ENCODE measurements at places on chromosomes 11 and 22.

DNA sequence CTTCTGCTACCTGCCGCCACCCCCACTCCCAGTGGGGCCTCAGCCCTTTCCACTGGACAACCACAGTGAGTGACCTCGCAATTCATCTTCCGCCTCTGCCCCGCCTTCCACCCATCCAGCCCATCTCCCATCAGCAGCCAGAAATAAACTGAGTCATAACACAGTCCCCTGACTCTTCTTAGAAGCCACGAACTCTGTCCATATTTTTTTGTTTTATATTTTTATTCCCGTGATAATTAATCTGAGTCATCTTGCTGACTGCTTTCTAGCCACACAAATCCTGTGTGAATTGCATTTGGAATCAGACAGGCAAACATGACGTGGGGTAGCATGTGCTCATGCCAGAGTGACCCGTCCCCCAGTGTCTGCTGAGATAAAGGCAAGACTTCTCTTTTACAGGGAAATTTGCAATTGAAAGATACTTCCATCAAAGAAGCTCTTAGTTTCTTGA lies 7.0 kb downstream of the FADD start:
- DNase-seq, result peak; percentile 45

GRCh38 chr11:117676501-117676900 lies 120.5 kb downstream of the DSCAML1 start:
- DNase-seq, result no peak

GRCh38 chr11:131278472-131278871 lies 91.9 kb upstream of the NTM start:
- DNase-seq, result no peak

GRCh38 chr11:102546923-102547471 lies 16.4 kb upstream of the MMP7 start:
- DNase-seq, result peak; percentile 85

- DNase-seq, result no peak
These were observed 126.6 kb downstream of the KCNC1 start for GRCh38 chr11:17861036-17861755.

- no peak for DNase-seq
These were observed 43.7 kb upstream of the ADA2 start for GRCh38 chr22:17262976-17263375.

GRCh38 chr11:61611309-61611708 lies 30.4 kb upstream of the SYT7 start:
- DNase-seq, result no peak

- DNase-seq, result no peak
These were observed 3.9 kb downstream of the CDC45 start for GRCh38 chr22:19483481-19484244.

DNA sequence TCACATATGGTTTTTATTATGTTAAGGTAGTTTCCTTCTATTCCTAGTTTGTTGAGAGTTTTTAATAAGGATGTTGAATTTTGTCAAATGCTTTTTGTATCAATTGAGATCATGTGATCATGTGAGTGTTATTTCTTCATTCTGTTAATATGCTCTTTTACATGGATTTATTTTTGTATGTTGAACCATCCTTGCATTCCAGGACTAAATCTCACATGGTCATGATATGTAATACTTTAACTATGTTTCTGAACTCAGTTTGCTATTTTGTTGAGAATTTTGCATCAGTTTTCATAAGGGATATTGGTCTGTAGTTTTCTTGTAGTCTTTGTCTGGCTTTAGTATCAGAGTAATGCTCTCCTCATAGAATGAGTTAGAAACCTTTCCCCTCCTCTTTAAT lies 43.2 kb downstream of the KCNQ1 start:
- no peak for DNase-seq

GRCh38 chr11:111183706-111184105 lies 61.8 kb upstream of the POU2AF2 start:
- peak; percentile 14 for DNase-seq

DNA sequence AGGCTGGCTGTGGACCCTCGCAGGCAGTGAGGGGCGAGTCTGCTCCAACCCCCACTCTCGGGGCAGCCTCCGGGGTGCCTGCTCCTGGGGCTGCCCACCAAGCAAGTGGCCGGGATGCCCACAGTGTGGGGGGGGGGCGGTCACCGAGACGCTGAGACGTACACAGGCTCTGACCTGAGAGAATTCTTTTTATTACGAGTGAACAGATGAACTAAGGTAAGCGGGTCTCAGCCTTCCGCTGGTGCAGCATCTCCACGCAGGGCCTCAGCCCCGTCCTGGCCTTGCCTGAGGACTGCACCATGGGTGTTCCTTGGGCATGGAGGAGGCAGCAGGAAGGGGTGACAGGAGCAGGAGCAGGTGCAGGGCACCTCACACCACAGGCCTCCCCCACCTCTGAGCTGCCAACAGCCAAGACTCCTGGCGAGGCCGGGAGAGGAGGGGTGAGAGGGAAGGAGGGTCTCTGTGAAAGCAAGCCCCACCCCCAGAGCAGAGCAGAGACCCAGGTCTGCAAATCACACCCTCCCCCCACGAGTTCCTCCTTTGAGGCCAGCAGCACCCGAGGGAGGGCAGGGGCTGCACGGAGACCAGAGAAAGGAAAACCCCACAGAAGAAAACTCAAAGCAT lies 17.2 kb downstream of the MOB2 start:
- DNase-seq, result no peak

DNA sequence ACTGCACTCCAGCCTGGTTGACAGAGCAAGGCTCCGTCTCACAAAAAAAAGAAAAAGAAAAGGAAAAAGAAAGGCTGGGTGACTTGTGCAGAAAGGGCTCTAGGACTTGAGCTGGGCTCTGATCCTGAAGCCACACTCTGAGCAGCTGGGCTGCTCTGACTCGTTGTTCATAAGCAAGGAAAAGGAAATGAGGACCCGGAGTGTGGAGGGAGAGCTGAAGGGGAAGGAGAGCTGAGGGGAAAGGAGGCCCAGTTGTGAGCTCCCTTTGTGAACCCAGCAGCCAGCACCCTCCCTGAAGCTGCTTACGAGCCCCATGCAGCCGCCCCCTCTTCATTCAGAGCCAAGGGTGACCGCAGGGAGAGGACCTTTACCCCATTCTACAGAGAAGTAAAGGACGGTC lies 12.3 kb upstream of the SH3BP1 start:
- DNase-seq, result peak; percentile 35

GRCh38 chr11:64247729-64248531 lies 1.2 kb upstream of the PPP1R14B start:
- DNase-seq, result no peak

GRCh38 chr11:70302419-70302752 lies 31.9 kb downstream of the PPFIA1 start:
- no peak for DNase-seq

DNA sequence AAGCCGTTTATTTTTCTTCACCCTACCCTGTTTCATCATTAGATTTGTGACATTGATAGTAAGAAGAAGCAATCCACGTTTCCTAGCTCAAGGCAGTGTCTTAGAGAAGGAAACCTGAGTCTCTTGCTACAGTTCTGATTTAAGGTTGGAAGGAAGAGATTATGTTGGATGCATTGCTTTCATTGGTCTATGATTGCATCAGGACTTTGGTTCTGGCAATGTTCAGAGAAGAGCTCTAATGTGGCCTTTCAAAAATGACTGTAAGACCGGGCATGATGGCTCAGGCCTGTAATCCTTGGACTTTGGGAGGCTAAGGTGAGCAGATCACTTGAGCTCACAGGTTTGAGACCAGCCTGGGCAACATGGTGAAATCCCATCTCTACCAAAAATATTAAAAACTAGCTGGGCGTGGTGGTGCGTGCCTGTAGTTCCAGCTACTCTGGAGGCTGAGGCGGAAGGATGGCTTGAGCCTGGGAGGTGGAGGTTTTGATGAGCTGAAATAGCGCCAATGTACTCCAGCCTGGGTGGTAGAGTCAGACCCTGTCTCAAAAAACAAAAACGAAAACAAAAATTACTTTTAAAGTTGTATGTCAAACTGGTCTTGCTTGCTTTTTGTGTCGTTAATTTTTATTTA lies 4.1 kb downstream of the NUCB2 start:
- DNase-seq, result no peak

DNA sequence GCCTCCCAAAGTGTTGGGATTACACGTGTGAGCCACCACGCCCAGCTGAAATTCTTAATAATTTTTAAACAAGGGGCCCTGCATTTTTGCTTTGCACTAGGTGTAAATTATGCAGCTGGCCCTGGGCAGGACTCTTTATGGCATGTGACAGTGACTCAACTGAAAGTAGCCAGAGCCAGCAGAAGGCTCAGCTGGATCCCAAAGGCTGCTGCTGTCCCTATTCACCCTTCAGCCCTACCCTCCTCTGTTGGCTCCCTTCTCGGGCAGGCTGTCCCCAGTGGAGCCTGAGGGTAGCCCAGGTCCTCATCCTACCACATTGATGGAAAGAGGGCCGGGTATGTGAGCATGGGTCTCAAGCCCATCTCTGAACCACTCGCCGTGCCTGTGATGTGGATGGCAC lies 45.6 kb downstream of the CD82 start:
- DNase-seq, result no peak

DNA sequence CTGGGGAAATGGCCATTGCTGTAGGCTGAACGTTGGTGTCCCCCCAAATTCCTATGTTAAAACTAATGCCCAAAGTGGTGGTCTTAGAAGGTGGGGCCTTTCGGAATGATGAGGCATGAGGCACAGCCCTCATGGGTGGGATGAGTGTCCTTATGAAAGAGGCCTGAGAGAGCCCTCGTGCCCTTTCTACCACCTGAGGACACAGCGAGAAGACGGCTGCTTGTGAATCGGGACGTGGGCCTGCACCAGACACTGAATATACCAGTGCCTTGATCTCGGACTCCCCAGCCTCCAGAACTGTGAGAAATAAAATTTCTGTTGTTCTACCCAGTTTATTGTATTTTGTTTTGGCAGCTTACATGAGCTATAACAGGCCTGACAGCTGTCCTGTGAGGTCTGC lies 162.9 kb upstream of the B3GAT1 start:
- DNase-seq, result no peak

GRCh38 chr11:99370549-99371216 lies 349.9 kb downstream of the CNTN5 start:
- peak; percentile 3 for DNase-seq

DNA sequence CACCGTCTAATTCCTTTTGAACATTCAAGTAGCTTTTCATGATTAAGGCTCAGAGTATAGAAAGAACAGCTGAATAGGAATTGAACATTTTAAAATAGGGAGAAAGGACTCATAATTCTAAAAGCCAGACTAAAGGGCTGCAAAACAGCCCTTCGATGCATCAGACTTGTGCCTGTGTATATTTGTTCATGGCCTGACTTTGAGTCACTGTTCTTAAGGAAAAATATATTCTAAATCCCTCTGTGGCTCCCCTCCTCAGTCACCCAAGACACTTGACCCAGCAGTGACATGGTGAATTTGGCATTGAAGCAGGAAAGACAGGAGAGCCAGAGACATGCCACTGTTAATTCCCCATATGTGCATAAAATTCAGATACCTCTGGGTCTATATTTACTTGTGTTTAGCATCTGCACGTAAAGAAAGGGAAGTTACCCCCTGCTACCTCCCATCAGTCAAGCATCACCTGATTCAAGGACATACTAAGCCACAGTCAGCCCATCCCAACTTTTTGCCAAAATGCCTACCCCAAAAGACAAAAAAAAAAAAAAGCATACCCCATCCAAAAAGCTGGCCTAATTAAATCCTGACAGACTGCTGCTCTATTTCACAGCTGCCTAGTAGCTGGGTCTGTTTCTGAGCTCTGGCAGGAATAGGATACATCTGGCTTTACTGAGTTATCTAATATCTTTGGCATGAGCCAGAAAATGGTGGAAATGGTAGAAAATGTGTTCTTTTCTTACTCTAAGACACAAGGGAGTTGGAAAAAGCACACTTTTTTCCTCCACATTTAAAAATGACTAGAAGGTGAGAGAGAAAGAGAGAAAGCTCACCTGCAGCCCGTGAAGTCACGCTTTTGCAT lies 93.5 kb downstream of the COMMD9 start:
- DNase-seq, result no peak

DNA sequence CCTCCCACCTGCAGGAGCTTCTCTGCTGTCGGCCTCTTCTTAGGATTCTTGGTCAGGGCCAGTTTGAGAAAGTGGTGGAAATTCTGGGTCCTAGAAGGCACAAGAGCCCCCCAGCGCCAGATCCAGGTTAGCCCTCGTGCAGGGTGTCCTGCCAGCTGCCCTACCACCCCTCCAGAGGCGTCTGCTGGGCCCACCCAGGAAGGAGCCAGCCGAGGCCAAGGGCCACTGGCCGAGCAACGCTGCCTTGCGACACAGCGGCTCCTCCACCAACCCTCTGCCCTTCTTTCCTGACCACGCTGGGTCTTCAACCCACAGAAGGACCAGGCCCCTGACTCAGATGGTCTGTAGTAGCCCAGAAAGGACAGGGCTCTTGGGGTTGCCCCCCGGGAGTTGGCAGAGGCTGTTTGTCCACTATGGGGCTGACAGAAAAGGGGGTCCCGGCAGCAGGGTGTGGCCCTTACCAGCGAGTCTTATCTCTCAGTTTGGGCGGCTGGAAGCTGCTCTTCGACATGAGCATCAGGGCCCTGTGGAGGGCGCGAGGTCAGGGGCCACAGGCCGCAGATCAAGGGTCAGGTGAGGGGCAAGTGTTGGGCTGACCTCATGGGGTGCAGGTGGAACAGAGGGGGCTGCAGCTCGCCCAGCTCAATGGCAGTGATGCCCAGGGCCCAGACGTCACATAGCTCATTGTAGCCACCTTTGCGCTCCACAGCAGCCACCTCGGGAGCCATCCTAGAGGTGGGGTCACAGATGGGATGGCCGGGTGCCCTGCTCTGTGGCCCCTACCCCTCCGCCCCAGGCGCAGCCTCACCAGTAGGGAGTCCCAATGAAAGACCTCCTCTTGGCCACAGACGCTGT lies 2.5 kb downstream of the MAP4K2 start:
- DNase-seq, result no peak

DNA sequence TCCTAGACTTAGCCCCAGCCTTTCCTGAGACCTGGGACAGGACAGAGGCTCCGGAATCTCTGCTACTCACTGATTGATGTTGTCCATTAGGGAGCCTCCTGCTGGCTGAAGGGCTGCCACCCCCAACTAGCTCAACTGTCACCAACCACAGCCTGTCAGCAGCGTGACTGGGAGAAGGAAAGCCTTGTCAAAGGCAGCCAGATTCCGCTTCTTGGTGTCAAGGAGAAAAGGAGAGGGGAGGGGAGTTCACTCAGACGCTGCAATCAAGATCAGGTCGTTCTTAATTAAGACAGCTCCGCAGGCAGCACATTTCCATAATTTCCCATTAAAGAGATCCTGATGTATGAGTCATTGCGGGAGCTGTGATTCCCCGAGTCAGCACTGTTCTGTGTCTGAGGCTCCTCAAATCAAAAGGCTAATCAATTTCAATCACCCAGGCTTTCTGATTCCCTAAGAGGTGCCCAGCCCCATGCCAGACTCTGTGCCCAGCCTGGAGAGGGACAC lies 152.8 kb upstream of the ZBED5 start:
- peak; percentile 63 for DNase-seq

- DNase-seq, result peak; percentile 92
These were observed 19.4 kb downstream of the RNF185 start for GRCh38 chr22:31179345-31179744.
